Activated T-helper 1 cell treated with anti-CD3 and anti-CD28 coated beads, Interleukin-2, amount 50 U/mL, for 16 hours (primary cell): ENCODE measurements at places on chromosomes 12 and 14.

- DNase-seq = no peak
Measured at GRCh38 chr14:104526723-104527645, 52.6 kb upstream of the C14orf180 start.

DNA sequence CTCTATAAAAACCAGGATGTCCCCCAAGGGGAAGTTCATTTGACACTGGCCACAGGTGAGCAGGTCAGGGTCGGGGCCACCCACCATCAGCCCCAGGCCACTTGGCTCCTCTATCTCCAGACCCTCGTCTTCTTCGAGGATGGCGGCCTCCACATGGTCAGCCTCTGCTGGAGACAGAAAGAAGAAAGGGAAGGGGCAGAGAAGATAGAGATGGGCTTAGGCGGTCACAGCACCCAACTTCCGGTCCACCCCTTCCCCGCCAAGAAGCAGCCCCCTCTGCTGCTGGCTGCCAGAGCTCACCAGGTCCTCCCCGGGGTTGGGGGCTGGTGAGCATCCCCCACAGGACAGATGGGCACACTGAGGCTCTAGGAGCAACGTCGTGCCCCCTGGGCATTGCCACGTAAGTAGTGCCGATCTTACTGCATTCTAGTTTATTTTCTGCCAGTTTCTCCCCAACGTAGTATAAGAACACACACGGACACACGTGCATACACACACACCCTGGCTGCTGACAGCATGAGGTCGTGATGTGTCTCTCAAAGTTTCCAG lies 14.2 kb downstream of the BCL11B start:
- no peak for DNase-seq

DNA sequence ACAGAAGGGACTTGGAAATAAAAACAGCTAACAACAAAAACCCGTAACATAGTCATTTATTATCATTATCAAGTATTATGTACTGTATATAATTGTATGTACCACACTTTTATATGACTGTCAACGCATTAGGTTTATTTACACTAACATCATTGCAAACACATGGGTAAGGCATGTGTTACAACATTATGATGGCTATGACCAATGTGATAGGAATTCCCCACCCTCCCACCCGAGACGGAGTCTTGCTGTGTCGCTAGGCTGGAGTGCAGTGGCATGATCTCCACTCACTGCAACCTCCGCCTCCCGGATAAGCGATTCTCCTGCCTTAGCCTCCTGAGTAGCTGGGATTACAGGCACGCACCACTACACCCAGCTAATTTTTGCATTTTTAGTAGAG lies 82.6 kb downstream of the ERC1 start:
- no peak for DNase-seq

- no peak for DNase-seq
Measured at GRCh38 chr14:51908086-51908485, 47.7 kb downstream of the GNG2 start.

DNA sequence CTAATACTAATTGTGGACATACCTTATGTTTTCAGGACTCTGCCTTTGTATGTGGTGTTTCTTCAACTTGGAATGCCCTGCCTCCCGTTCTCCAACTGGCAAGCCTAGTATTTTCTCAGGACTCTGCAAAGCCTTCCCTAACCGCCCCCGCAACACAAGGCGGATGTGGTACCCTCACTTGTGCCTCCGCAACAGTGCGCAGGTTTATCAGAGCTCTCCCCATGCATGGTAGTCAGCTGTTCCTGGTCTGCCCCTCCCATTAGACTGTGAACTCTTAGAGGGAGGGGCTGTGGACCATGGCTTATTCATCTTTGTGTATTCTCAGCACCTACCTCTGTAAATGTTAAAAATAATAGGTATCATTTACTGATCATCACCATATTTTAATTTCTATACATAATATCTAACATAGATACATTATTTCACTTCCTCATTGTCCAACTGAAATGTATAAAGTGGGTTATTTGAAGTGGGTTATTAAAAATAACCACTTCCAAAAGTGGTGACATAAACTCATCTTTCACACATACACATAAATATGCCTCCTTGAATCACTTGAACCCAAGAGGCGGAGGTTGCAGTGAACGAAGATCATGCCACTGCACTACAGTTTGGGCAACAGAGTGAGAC lies 9.0 kb downstream of the LPAR5 start:
- DNase-seq = no peak

- no peak for DNase-seq
Measured at GRCh38 chr14:75453817-75454434, 26.1 kb downstream of the JDP2 start.

- no peak for DNase-seq
Measured at GRCh38 chr12:106446419-106447092, 89.0 kb downstream of the POLR3B start.

GRCh38 chr12:121453629-121454028 lies 53.7 kb downstream of the RNF34 start:
- no peak for DNase-seq

DNA sequence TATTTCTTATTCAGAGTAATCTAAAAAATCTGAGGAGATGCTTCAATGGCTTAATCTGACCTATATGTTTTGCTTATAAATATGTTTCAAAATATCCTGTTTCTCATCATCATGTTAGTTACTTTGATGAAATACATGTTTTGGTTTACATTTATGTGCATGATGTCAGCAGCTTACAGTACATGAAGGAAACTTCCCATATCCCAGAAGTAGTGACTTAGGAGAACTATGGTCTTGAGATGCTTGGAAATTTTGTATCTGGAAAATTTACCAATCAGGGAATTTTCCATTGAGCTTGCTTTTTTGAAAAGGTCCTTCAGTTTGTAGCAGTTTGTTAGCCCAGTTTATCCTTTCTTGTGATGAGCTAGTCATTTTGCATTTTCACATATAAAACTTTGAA lies 73.3 kb downstream of the RASSF8 start:
- DNase-seq = no peak

DNA sequence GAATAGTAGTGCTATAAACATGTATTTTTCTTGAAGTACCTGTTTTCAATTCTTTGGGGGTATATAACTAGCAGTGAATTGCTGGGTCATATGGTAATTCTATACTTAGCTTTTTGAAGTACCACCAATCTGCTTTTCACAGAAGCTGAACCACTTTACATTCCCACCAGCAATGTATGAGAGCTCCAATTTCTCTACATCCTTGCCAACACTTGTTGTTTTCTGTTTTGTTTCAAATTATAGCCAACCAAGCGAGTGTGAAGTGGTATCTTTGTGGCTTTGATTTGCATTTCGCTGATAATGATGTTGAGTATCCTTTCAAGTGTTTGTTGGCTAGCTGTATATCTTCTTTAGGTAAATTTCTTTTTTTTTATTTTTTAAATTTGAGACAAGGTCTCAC lies 95.7 kb downstream of the PAPLN start:
- DNase-seq = no peak

GRCh38 chr14:88013750-88014349 lies 8.9 kb downstream of the GPR65 start:
- DNase-seq = no peak

DNA sequence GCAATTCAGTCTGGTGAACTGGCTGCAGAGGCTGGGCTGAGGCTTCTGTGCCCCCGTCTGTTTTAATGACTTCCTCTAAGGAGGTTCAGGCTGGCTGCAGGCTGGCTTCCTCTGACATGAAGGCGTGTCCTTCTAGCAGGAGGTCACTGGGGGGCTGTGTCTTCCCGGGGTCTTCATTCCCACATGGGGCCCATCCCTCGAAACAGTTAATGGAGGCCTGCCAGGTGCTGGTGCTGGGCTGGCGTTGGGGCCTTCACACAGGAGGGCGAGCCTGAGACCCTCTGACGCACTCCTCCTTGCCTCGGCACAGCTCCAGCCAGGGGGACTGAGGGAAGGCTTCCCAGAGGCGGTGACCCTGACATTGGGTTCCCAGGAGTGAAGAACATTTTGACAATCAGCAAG lies 57.7 kb upstream of the DLK1 start:
- no peak for DNase-seq

GRCh38 chr12:79098530-79098929 lies 234.0 kb downstream of the SYT1 start:
- DNase-seq = no peak

DNA sequence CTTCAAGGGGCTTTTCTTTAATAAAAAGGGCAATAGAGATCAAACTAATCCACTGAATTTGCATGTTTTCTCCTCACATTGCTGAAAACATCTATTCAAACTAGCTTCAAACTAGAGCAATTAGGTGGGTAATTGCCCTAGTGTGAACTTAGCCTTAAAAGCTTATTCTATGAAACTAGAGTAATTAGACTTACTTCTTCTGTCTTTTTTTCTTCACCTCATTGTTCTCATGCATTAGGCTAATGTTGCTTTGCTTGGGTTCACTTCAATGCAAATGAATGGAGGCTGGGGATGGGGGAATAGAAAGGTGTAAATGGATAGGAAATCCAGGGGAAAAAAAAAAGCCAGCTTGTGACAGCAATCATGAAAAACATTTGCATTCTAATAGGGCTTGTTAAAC lies 414.8 kb upstream of the LMO3 start:
- DNase-seq = no peak

- no peak for DNase-seq
Measured at GRCh38 chr14:34081576-34082136, 130.8 kb upstream of the EGLN3 start.

DNA sequence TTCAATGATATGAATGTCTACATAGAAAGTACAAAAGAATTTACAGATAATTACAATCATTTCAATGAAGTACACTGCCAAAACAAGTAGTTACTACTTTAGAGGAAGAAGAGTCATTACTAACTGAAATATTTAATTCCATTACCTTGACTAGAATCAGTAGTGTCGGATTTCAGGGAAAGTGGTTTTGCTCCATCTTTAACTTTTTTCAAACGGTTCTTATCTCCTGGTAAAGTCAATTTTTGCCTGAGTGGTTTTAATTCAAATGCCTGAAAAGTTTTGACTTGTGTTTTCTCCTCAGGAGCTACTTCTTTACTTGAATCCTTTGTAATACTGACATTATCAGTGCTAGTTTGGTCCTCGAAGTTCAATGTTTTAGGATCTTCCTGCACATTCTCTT lies 6.9 kb downstream of the ZFC3H1 start:
- no peak for DNase-seq
